GM12891 (cell line): ENCODE measurements at places on chromosomes 1 and 21.

DNA sequence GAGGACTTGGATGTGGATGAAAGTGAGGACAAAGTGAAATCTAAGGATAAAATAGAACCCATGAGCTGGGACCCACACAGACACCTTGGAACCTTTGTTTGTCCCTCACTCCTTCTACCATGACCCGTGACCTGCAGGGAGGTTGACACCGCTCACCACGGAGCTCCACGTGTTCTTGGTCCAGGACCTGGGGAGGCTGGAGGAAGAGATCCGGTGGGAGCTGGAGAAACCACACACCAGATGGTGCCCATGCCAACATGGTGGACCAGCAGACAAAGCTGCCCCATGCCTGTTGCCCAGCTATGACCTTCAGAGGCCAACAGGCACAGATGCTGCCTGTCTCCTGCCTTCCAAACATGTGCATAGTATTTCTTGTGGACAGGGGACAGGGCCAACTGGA is 721.9 kb downstream of the PTPRU start:
- no peak for DNase-seq

DNA sequence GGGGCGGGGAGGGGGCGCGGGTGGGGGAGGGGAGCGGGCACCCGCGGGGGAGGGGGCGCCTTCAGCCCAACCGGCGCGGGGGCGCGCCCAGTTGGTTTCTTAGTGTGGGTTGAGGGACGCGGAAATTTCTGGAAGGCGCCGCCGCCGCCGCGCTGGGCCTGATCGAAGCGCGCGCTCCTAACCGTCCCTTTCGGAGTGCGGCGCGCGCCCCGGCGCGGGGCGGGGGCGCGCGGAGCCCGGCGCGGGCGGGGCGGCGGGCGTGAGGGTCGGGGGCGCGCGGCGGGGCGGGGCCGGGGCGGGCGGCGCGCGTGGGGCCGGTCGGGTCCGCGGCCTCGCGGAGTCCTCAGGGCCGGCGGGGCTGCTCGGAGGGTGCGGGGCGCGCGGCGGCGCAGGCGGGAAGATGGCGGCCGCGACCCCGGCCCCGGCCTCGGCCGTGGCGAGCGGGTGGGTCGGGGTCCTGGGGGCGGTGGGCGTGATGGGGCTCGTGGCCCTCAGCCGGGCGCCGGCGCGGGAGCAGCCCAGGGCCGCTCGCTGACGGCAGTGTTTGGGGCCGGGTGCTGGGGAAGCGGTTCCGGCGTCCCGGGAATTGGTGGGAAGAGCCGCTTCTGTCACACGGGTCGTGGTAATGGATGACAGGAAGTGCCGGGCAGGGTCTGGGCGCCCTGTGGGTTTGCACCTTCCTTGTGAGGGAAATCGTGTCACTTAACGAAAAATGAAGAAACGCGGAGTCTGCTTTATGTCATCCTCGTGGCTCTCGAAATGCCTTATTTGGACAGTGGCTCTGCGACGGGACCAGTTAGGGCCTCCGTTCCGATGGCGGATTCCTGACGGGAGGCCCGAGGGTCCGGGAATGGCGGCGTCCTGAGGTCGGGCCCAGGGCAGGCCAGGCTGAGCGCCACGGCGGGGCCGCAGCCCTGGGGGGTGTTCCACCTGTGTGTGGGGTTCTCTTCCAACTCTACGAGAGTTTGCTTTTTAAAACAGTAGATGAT is 764 bp downstream of the PKNOX1 start:
- peak; percentile 58 for DNase-seq

DNA sequence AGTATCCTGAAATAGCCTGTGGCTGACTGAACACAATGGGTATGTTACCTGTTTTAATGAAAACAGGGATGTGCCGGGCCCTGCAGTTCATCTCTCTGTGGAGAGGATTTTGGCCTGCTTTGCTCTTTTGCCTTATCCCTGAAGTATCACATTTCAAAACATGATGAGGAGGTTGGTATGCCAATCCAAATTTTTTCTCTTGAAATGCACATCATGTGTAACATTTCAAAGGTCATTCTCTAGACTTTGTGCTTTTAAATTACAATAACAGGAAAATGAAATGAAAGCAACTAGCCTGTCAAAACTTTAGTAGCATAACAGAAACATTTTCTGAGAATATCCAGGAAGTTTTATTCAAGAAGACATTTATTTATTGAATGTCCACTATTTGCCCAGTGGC is 118.9 kb downstream of the SLC44A5 start:
- DNase-seq = no peak

- DNase-seq = no peak
Measured at GRCh38 chr1:109928591-109929111, 18.0 kb downstream of the CSF1 start.

DNA sequence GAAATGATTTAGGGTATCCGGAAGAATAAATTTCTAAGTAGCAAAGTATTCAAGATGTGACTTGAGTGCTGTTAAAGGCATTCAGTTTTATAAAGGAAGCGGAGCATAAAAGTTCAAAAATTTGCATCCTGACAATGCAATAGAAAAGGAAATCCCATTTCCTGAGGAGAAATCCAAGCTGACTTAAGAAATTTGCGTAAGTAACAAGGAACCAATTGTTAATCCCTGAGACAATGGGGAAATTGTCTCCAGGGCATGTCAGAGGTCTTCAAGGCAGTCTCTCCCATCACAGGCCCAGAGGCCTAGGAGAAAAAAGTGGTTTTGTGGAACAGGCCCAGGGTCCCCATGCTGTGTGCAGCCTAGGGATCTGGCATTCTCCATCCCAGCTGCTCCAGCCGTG is 416.0 kb downstream of the PRDM2 start:
- DNase-seq = no peak

- DNase-seq = no peak
Measured at GRCh38 chr1:2974701-2975301, 46.5 kb upstream of the ACTRT2 start.

GRCh38 chr1:110082477-110082876 is 12.0 kb upstream of the ALX3 start:
- no peak for DNase-seq

- DNase-seq = no peak
Measured at GRCh38 chr1:175822580-175822979, 79.2 kb upstream of the TNR start.

DNA sequence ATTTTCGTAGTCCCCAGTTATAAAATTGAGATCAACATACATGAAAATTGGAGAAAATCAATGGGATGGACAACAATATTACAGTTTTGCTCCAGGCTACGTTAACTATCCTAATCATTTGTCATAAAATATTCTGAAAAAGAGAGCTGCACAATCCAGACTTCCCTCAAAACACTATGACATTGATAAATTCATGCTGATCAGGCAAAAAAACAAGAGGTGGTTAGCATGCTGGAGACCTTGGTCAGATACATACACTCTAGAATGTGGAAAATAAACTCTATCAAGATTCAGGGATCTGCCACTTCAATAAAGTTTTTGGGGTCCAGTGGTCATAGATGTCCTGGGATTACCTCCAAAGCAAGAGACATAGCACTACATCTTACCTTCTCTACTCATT is 32.5 kb upstream of the ARHGAP29 start:
- no peak for DNase-seq

- DNase-seq = no peak
Measured at GRCh38 chr21:31659286-31659535, 282 bp upstream of the SOD1 start.

- no peak for DNase-seq
Measured at GRCh38 chr1:165449131-165449530, 4.2 kb upstream of the RXRG start.

DNA sequence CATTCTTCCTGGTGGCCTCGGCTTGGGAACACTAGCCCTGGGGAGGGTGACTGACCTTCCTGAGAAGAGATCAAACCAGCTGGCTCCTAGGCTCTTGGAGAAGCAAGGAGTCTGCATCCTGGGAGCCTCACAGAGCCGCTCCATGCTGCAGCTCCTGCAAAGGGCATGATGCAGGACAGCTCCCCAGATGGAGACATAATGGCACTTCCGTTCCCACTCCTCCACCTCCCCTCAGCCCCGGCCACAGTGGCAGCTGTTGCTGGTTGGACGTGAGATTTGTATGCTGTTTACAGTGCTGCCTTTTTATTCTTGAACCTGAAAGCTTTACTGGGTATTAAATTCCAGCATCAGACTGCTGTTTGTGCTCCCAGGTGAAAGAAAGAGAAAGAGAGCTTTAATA is 83.7 kb upstream of the CTTNBP2NL start:
- no peak for DNase-seq

GRCh38 chr1:235327559-235328270 is at the start of gene ARID4B:
Gene ARID4B, minus strand, starts transcription at chr1:235328179. Its CDS starts 1,260 bp downstream, at chr1:235326919.
- peak; percentile 65 for DNase-seq

GRCh38 chr1:219459351-219460080 is 153.4 kb downstream of the ZC3H11B start:
- no peak for DNase-seq

- DNase-seq = no peak
Measured at GRCh38 chr1:62068416-62068843, 126.2 kb upstream of the L1TD1 start.

- DNase-seq = no peak
Measured at GRCh38 chr1:226984521-226985238, 44.6 kb downstream of the COQ8A start.

- no peak for DNase-seq
Measured at GRCh38 chr1:11831945-11832725, 15.4 kb downstream of the NPPA start.

- no peak for DNase-seq
Measured at GRCh38 chr1:116585886-116586285, 15.1 kb upstream of the CD58 start.

GRCh38 chr1:221693087-221693486 is 48.8 kb downstream of the DUSP10 start:
- DNase-seq = no peak

DNA sequence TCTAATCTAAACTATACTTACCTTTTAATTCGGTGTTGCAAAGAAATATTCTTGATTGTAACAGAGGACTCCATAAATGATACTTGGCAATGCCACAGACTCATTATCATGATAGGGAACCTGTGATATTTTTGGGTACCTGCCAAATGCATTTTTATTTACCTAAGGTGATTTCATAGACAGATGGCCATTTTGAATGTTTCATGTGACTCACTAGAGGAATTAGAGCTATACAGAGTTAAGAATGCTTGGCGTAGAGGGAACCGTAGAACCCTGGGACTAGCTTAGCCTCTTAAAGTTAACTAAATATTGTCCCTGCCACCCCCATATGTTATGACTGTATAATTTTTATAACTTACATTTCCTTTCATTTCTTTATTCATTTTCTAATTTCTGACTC is 136.1 kb downstream of the DISP1 start:
- no peak for DNase-seq

- DNase-seq = no peak
Measured at GRCh38 chr1:182549346-182549745, 39.7 kb downstream of the RNASEL start.
